Thoracic aorta (tissue), 2 donors: ENCODE measurements at places on chromosomes 16 and 17. TPM values are rescaled to one million over a fixed set of nuclear protein-coding genes. Genes with fewer than 3 reads are reported as not detected.
A peak's percentile ranks its signal among the peaks of the same experiment; 100 is the strongest.

DNA sequence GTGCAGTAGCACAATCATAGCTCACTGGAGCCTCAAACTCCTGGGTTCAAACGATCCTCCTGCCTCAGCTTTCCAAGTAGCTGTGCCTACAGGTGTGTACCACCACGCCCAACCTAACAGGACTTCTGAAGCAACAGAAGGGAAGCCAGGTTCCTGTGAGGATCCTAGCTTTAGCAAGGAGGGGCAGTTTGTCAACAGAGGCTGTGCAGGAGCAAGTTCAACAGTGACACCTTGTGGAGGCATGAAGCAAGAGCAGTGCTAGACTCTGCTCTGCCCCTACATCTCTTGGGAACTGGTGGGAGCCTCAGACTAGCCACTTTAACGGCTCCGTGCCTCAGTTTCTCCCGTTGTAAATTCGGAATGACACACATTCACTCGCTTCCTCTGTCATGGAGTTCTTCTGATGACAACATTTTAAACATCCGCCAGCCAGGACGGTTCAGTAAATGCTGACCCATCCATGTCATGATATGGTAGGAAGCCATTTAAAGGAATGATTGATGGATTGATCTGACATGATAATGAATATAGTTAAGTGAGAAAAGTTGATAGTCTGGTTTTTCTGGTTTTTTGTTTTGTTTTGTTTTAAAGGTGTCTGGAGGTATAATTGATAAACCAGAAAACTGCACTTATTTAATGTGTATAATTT lies 218.7 kb downstream of the MRTFB start:
- H3K36me3 ChIP-seq, result no peaks in the 10 kb centered on the region
- peaks cover 26% of the 10 kb centered on the region for H3K4me1 ChIP-seq
- H3K27ac ChIP-seq, result no peak overlapping the region
- no peak for DNase-seq
- H3K4me3 ChIP-seq, result no peak overlapping the region

DNA sequence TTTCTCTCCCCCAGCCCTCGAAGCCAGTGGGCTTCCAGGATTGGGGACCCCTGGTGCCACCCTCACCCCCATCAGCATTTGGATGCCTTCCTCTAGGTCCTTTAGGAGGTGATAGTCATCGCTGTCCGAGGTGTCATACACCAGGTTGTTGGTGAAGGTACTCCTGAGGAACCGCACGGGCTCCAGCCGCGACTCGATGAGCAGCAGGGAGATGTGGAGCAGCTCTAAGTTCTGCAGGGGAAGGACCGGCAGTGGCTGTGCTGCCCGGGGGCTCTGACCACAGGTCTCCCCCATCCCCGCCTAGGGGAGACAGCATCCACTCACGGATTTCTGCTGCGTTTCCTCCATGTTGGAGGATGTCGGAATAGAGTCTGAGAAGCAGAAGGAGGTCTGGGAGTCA lies 962 bp downstream of the CSHL1 start:
- no peak overlapping the region for H3K27ac ChIP-seq
- no peaks in the 10 kb centered on the region for H3K27me3 ChIP-seq
- H3K4me3 ChIP-seq, result no peak overlapping the region
- H3K4me1 ChIP-seq, result no peaks in the 10 kb centered on the region
- no peak for DNase-seq
- no peaks in the 10 kb centered on the region for H3K36me3 ChIP-seq

- peaks cover 10% of the 10 kb centered on the region for H3K4me1 ChIP-seq
- no peak for DNase-seq
- no peak within 1 kb of the TSS for H3K27ac ChIP-seq
- peak within 1 kb of the TSS; percentile 74 for H3K4me3 ChIP-seq
- H3K36me3 ChIP-seq, result no peaks in the 10 kb centered on the region
Observed at GRCh38 chr17:30921544-30922196, at the start of gene ADAP2. ADAP2 (plus strand) TSS chr17:30921945; CDS start chr17:30922015, 70 bp downstream.

GRCh38 chr17:82227629-82228277 lies 1.1 kb upstream of the SLC16A3 start:
- DNase-seq, result no peak
- peak overlapping the region; percentile 91 for H3K4me3 ChIP-seq
- peaks cover 40% of the 10 kb centered on the region for H3K4me1 ChIP-seq
- no peaks in the 10 kb centered on the region for H3K36me3 ChIP-seq

GRCh38 chr16:26959416-26960009 lies 107.2 kb upstream of the C16orf82 start:
- no peaks in the 10 kb centered on the region for H3K36me3 ChIP-seq
- no peaks in the 10 kb centered on the region for H3K4me1 ChIP-seq
- H3K27me3 ChIP-seq, result no peaks in the 10 kb centered on the region
- no peak for DNase-seq
- H3K4me3 ChIP-seq, result no peak overlapping the region

- no peaks in the 10 kb centered on the region for H3K4me1 ChIP-seq
- H3K27ac ChIP-seq, result no peak overlapping the region
- H3K36me3 ChIP-seq, result no peaks in the 10 kb centered on the region
- no peak overlapping the region for H3K4me3 ChIP-seq
Observed at GRCh38 chr17:49437696-49438435, 23.2 kb upstream of the PHB1 start.

- H3K4me3 ChIP-seq, result no peak overlapping the region
- no peaks in the 10 kb centered on the region for H3K36me3 ChIP-seq
Observed at GRCh38 chr16:84514874-84515835, 10.7 kb upstream of the MEAK7 start.

DNA sequence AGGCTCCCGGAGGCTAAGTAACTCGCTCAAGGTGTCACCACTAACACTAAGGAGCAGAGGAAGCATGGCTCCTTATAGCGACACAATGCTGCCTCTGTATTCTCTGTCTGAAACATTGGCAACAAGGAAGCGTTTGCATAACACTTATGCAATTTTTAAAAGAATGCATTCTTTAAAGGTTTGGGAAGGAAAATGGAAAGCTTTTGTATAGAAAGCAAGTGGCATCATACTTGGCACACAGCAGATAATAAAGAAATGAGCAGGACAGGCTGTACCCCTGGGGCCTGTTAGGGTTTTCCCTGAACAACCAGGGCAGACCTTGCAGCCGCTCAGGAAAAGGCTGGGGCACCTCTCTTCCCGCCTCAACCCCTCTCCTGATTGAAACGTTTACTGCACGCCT lies 36.9 kb downstream of the PPL start:
- H3K27me3 ChIP-seq, result no peaks in the 10 kb centered on the region
- no peak for DNase-seq
- H3K27ac ChIP-seq, result no peak overlapping the region
- no peaks in the 10 kb centered on the region for H3K4me1 ChIP-seq
- H3K4me3 ChIP-seq, result no peak overlapping the region

GRCh38 chr16:81543571-81543970 lies 99.0 kb downstream of the CMIP start:
- DNase-seq, result no peak
- H3K36me3 ChIP-seq, result no peaks in the 10 kb centered on the region
- H3K27me3 ChIP-seq, result no peaks in the 10 kb centered on the region

DNA sequence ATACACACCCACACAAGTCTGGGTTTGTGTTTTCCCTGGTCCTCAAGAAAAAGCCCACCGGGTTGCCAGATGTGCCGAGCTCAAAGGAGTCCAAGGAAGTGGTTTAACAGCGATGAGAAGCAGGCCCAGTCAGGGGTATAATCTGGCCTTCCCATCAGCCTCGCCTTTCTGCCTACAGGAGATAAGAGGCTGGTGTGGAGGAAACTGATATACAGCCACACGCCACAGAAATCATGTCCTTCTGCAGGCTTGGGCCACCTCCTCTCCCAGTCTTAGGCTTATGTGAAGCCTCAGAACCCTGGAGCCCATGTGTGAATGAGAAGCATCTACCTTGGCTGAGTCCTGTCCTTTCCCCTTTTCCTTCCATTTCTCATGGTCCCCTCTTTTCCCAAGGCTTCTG lies 43.6 kb upstream of the MMP2 start:
- no peaks in the 10 kb centered on the region for H3K36me3 ChIP-seq
- peaks cover 2% of the 10 kb centered on the region for H3K4me1 ChIP-seq
- H3K4me3 ChIP-seq, result no peak overlapping the region
- no peak overlapping the region for H3K27ac ChIP-seq
- DNase-seq, result no peak

DNA sequence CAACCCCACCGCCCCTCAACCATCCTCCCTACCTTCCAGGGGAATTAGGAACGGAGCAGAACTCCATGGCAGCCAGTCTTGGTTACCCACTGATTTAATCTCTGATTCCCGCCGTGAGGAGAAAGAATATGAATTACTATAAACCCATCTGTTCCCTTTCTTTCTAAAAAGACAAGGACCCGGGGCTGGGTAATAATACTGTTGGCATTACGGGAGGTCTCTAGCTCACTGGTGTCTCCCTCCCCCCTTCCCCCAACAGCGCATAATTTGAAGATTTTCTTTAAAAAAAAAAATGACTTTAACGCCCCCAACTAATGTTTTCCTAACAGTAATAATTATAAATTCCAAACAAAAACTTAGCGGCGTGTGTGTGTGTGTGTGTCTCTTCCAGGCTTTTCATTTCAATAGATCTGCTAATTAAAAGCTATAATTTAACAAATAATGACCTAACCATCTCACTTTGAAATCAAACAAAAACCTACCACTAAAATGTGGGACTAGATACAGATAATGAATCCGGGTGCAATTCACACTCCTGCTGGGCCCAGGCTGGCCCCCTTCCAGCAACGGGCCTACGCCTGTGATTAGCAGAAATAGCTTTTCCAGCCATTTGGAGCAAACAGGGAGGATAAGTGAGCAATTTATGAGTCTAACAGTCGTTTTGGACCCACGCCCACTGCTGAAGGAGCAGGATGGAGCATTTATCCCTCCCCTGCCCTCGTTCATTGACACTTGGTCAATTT lies 18.2 kb upstream of the BHLHA9 start:
- H3K36me3 ChIP-seq, result no peaks in the 10 kb centered on the region
- no peak overlapping the region for H3K4me3 ChIP-seq
- H3K4me1 ChIP-seq, result peaks cover 4% of the 10 kb centered on the region
- H3K27ac ChIP-seq, result no peak overlapping the region

DNA sequence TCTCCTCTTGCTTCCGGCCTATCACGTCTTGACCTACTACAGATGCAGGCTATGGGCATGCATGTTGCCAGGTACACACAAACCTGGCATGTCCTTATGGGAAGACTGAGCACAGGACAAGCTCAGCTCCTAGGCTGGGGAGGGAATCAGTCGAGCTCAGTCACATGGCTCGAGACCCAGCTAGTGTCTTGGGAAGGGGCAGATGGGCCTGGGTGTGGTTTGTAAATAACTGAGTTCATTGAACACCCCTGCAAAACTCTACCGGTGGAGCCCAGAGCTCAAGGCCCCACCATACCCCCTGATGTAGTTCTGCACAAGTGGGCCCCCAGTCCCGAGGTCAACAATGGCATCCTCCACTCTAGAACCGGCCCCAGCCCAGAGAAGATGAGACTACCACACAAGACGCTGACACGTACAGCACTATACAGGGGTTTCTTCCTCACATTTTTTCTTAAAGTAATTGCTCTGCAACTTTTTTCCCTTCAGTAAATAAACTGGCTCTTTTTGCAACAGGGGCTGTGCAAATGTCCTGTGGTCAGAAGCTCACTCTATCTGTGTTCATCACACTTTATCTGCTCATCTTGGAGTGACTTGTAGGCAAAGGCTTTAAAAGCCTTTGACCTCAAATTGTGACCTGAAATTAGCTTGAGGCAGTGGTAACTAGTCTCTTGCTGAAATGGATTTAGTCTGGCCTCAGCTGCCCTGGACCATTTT lies 22.9 kb downstream of the ZNHIT3 start:
- no peak overlapping the region for H3K27ac ChIP-seq
- peaks cover 28% of the 10 kb centered on the region for H3K36me3 ChIP-seq
- H3K4me3 ChIP-seq, result no peak overlapping the region
- H3K4me1 ChIP-seq, result no peaks in the 10 kb centered on the region
- DNase-seq, result no peak

- H3K4me1 ChIP-seq, result no peaks in the 10 kb centered on the region
- no peak overlapping the region for H3K27ac ChIP-seq
- no peak for DNase-seq
- no peaks in the 10 kb centered on the region for H3K27me3 ChIP-seq
- H3K4me3 ChIP-seq, result no peak overlapping the region
Observed at GRCh38 chr17:22171631-22172030, 479.3 kb downstream of the KCNJ18 start.

DNA sequence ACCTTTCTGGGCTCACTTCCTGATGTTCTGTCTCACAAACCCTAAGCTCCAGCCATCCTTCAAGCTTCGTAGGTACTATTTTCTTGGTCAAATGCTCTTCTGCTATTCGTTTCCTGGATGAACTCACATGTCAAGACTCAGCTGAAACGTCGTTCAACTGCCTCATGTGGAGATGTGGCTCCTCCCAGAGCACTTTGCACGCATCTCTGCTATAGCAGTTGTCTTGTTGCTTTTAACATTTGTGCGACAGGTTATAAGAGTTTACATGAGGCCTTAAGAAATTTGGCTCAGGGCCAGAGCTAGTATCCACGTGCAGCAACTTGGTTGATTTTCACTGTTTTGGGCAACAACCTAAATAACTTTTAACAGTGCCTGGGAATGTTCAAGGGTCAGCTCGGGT lies 2.8 kb upstream of the KRT40 start:
- no peak overlapping the region for H3K4me3 ChIP-seq
- no peak overlapping the region for H3K27ac ChIP-seq
- no peaks in the 10 kb centered on the region for H3K27me3 ChIP-seq
- H3K4me1 ChIP-seq, result no peaks in the 10 kb centered on the region
- H3K36me3 ChIP-seq, result no peaks in the 10 kb centered on the region

DNA sequence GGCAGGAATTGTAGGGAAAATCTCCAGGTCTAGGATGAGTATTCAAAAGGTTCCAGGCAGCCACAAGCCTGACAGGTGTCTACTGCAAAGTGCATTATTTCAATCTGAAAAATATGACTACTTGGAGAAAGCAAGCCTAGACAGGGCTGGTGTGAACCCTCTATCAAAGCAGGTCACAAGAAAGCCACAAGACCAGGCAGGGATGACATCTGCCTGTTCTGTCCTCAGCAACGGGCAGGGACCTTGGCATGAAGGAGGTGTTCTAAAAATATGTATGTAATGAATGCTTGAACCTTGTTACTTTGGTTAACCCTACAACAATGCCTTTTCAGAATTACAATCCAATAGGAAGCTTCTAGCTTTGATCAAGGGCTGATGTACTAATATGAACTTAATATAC lies 1.2 kb upstream of the COX6A2 start:
- H3K36me3 ChIP-seq, result no peaks in the 10 kb centered on the region
- H3K4me1 ChIP-seq, result no peaks in the 10 kb centered on the region
- no peaks in the 10 kb centered on the region for H3K27me3 ChIP-seq
- H3K4me3 ChIP-seq, result no peak overlapping the region
- no peak overlapping the region for H3K27ac ChIP-seq
- no peak for DNase-seq

DNA sequence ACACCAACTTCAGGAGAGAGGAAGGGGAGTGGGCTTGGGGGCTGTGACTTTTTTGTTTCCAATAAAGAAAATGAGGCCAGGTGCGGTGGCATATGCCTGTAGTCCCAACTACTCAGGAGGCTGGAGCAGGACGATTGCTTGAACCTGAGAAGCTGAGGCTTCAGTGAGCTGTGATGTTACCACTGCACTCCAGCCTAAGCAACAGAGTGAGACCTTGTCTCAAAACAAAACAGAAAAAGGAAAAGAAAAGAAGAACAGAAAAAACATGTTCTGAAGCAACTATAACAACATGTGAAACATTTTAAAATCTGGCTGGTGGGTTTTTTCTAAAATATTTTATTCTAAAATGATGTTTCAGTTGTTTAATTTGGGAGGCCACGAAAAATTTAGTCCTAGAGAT lies 554.0 kb upstream of the ZFHX3 start:
- no peak overlapping the region for H3K4me3 ChIP-seq
- no peaks in the 10 kb centered on the region for H3K27me3 ChIP-seq
- no peaks in the 10 kb centered on the region for H3K4me1 ChIP-seq
- no peak overlapping the region for H3K27ac ChIP-seq

The HAGHL gene
- 6.4 TPM for total RNA-seq

The KRTAP9-3 gene
- total RNA-seq, result not detected

The COX11 gene
- total RNA-seq, result 61.7 TPM

The CDH16 gene
- total RNA-seq, result not detected

The REXO5 gene
- total RNA-seq, result not detected

The SLC47A2 gene
- not detected for total RNA-seq

The EARS2 gene
- 29.8 TPM for total RNA-seq

The SLC39A11 gene
- 29.1 TPM for total RNA-seq
